PC-9 (cell line): ENCODE measurements at places on chromosomes 13 and 19. TPM values are rescaled to one million over a fixed set of nuclear protein-coding genes. Genes with fewer than 3 reads are reported as not detected.

ZNF492 gene
- total RNA-seq, result not detected in 2 replicates

GIPR gene
- total RNA-seq, result 5.8 and 6.7 TPM in 2 replicates

TGFBR3L gene
- 2.0 and 2.3 TPM in 2 replicates for total RNA-seq

TMEM190 gene
- not detected in 2 replicates for total RNA-seq

TLE6 gene
- total RNA-seq, result 0.90 and 1.1 TPM in 2 replicates

FGF22 gene
- total RNA-seq, result 0.35 TPM in 1 of 2 replicates, not detected in the other

TMC4 gene
- 175 and 194 TPM in 2 replicates for total RNA-seq

CLEC17A gene
- not detected in 2 replicates for total RNA-seq

GSX1 gene
- not detected in 2 replicates for total RNA-seq

IL11 gene
- 4.1 and 6.6 TPM in 2 replicates for total RNA-seq

LMTK3 gene
- 13.9 and 19.6 TPM in 2 replicates for total RNA-seq

ZNF837 gene
- 3.3 and 4.1 TPM in 2 replicates for total RNA-seq

CFD gene
- 8.0 and 17.1 TPM in 2 replicates for total RNA-seq

SIGLEC11 gene
- not detected in 2 replicates for total RNA-seq

FAM83E gene
- 12.3 and 17.4 TPM in 2 replicates for total RNA-seq

PLK5 gene
- not detected in 2 replicates for total RNA-seq

LILRB5 gene
- total RNA-seq, result not detected in 2 replicates

NPAS1 gene
- total RNA-seq, result 1.4 and 3.7 TPM in 2 replicates

IQCN gene
- 5.6 and 7.3 TPM in 2 replicates for total RNA-seq

C13orf42 gene
- not detected in 2 replicates for total RNA-seq

ZNF625 gene
- 5.7 and 6.4 TPM in 2 replicates for total RNA-seq

NKG7 gene
- total RNA-seq, result not detected in 2 replicates

ZNF497 gene
- total RNA-seq, result 7.2 and 8.6 TPM in 2 replicates

PTPRH gene
- 11.7 and 21.4 TPM in 2 replicates for total RNA-seq

GZMM gene
- 0.39 and 0.88 TPM in 2 replicates for total RNA-seq

IL4I1 gene
- total RNA-seq, result 0.85 TPM in 1 of 2 replicates, not detected in the other

FGF14 gene
- total RNA-seq, result not detected in 2 replicates

KLHL1 gene
- not detected in 2 replicates for total RNA-seq
